Breast epithelium (tissue), 4 donors: ENCODE measurements at places on chromosomes 7 and 10. TPM values are rescaled to one million over a fixed set of nuclear protein-coding genes. Genes with fewer than 3 reads are reported as not detected.

Gene CASTOR2
- total RNA-seq, result 4.3 TPM

Gene AOAH
- 4.6 TPM for total RNA-seq

Gene CCL24
- not detected for total RNA-seq

Gene RPEL1
- not detected for total RNA-seq

Gene PPP1R17
- not detected for total RNA-seq

Gene ADAM22
- 7.5 TPM for total RNA-seq

Gene PDLIM1
- 80.8 TPM for total RNA-seq

Gene TBRG4
- total RNA-seq, result 63.8 TPM
